ENCODE measurements at places on chromosomes 11 and 22.

GRCh38 chr22:49693848-49694247 lies 133.8 kb downstream of the BRD1 start:
- DNase-seq: no peak

DNA sequence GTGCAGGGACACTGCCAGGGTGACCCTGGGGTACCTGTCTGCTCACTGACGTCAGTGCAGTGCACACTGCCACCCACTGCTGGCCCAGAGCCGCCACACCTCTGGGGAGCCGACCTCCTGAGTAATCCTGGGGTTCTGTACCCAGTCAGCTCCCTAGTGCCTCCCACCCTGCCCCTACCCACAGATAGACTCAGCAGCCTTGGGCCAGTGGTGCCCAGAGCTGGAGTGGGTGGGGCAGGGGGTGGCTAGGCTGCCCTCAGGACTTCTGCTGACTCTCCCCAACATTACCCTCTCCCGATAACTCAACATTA lies 5.8 kb downstream of the NRXN2 start:
- no peak for DNase-seq

- DNase-seq: no peak
Observed at GRCh38 chr22:19066531-19067271, 55.5 kb downstream of the DGCR2 start.

DNA sequence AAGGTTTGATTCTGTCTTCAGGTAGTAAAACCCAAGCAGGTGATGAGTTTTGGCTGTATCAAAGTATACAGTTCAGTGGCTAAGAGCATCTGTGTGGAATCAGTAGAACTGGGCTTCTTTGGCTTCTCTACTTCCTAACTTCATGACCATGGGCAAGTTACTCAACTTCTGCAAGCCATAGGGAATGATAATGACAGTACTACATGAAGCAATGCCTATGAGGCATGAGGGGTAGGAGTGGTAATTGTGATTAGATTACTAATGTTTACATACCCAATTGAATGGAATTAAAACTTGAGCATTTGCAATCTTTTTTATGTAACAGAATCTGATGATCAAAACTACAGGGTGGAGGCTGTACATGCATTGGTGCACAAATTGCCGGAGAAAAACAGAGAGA lies 164.3 kb downstream of the PGR start:
- DNase-seq: no peak

DNA sequence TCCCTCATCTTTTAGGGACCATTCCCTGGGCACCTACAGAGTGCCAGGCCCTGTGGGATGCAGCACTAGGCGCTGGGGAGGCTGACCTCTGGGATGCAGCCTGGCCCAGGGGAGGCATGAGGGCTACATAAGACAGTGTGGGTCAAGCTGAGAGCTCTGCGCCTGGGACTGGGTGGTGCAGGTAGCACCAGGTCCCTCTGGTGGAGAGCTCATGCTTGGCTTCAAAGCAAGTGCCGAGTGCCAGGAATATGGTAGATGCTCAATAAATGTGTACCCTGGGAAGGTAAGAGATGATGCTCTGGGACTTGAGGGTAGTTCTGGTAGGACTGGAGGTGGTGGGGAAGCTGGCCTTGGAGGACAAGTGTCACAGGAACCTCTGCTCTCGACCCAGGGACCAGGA lies 2.0 kb upstream of the MPPED1 start:
- DNase-seq: no peak

GRCh38 chr11:111777094-111778046 lies 11.2 kb upstream of the PPP2R1B start:
- peak; percentile 64 for DNase-seq

- DNase-seq: no peak
Observed at GRCh38 chr11:19697721-19698121, 14.9 kb upstream of the NAV2 start.

DNA sequence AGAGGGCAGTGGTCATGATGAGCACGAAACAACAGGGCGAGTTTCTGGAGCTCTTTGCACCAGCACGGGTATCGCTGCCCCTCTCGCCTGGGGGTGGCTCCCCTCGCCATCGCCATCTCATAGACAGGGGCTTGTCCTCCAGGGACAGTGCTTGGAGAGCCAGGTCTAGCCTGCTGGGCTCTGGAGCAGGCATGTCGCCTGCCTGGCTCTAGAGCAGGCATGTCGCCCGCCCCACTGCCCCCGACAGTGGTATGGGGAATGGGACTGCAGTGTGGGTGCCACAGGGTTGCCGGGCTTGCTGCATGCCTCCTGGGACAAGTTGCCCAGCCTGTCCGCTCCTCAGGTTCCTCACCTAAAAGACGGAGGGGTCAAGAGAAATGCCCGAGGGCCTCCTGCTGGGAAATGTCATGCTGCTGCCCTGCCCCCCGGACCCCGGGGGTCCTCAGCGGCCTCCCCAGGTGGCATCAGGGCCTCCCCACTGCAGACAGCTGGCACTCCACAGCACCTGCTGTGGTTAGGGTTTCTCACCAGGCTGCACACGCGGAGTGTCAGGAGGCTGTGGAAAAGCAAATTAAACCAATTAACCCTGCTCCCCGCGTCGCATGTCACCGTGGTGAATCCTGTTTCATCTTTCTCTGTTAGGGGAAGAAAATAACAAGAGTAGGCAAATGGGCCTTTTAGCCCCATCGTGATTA lies 403.0 kb downstream of the TBC1D22A start:
- DNase-seq: no peak

GRCh38 chr11:85394283-85394682 lies 232.9 kb downstream of the DLG2 start:
- no peak for DNase-seq

DNA sequence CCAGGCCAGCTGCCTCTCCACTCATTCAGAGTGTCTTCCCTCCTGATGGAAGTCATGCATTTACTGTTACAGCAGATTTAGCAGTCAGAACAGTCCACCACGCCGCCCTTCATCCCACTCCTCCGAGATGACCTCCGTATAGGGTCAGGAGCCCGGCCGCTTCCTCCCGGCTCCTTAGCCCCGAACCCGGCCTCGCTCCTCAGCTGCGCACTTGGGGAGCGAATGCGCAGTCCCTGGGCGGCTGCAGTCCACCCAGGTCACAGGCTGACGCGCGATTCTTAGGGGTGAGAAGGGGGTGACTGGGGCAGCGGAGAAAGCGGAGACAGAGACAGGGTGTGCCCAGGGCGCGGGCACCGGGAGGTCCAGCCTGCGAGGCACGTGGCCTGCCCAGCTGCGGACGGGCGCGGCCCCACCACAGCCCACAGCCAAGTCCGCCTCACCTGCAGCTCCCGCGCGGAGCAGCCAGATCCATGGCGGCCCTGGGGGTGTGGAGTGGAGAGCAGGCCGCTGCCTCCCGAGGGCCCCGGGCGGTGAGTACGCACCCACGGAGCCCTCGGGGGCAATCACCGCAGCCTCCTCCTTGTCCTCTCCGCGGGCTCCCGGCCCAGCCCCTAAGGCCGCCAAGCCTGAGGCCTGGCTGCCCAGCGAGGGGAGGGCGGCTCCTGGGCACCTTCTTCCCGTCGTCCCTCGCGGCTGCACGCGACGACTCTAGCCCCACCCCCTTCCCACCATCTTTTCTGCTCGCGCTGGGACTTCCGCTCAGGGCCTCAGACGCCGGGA lies 286.6 kb downstream of the BRD1 start:
- no peak for DNase-seq

DNA sequence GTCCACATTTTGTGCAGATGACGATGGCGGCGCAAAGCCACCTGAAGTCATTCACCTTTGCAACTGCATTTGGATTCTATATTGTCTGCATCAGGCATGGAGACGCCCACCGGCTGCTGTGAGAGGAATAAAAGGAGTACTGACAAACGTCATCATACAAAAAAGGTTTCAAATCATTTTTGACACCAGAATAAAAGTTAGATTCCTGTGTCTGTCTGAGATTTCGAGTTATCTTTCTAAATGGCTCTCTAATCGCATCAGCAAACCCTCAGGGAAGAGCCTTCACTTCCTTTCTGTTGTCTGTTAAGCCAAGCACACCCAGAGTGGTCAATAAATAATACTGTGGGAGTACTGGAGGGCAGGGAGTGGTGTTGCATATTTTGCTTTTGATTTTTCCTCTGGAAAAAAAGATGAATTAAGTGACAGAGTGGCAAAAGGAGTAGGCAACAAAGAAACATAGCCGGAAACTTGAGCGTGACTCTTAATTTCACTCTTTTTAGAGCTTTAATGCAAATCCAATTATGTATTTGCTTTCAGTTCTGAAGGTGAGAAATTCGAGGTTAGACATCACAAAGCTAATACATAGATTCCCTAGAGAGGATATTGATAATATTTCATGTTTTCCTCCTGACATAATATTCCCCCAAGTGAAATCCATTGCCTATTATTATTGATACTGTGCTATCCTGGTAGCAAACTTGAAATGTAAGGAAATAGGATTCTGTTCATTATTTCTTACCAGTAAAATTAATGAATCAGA lies 150.8 kb upstream of the MTMR2 start:
- no peak for DNase-seq

DNA sequence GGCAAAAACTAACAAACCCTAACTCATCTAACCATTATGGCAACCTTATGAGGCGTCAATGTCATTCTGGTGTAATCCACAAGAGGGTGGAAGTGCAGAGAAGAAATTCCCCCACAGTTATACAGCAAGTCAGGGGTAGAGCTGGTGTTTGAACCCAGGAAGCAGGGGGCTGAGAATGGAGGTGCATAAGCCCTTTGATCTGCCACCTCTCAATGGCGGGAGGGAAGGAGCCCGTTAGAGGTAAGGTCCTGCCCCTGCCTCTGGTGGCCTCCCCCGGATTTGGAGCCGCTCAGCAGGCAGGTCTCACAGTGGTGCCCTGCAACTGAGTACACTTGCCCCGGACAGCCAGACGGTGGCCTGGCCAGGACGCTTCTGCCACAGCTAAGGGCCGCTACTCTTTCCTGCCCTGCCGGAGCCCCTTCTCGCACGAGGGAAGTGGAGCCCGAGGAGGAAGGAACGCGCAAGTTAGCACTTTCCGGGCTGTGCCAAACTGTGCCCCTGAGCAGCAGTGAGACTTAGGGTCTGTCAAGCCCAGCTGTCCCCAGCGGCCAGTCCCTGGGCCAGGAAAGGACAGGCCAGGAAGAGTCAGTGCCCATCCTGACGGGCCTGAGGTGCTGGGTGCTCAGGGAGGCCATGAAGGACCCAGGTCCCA lies 1.1 kb downstream of the FXYD2 start:
- no peak for DNase-seq

DNA sequence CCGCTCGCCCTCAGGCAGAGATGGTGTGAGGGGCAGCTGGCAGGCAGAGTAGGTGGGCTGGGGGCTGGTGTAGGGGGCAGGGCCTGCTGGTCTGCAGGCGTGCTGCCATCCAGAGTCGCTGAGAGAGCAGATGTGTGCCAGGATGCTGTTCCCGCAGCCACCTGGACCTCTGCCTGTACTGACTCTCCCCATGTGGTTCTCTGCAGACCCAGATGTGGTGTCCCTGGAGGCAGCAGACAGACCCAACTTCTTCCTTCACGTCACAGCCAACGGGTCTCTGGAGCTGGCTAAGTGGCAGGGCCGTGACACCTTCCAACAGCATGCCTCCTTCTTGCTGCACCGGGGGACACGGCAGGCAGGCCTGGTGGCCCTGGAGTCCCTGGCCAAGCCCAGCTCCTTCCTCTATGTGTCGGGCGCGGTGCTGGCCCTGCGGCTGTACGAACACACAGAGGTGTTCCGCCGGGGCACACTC lies 58.6 kb downstream of the OTOG start:
- no peak for DNase-seq

DNA sequence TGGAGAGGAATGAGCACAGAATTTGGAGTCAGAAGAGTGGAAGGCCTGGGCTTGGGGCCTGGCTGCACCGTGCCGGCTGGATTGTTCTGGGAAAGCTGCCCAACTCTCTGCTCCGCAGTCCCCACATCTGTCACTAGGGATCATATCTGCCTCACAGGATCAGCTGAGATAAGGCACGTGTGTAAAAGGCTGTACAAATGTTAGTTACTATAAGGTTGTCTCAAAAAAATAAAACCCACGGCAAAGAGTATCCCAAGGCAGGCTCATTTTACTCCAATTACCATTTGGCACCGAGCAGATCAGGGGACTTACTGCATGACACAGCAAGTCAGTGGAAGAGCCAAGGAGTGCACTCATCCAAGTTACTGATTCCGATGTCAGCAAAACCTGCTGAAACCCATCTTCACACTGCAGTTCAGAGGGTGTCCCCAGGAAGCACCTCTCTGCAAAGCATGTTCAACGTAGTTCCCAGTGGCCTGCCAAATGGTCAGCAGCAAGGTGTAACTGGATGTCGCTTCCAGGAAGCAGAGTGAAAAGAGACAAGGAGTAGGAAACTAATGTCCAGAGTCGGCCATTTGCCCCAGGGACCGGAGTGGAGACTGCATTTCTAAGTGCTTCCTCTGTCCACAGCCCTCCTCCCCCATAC lies 18.1 kb upstream of the MRTFA start:
- DNase-seq: no peak

DNA sequence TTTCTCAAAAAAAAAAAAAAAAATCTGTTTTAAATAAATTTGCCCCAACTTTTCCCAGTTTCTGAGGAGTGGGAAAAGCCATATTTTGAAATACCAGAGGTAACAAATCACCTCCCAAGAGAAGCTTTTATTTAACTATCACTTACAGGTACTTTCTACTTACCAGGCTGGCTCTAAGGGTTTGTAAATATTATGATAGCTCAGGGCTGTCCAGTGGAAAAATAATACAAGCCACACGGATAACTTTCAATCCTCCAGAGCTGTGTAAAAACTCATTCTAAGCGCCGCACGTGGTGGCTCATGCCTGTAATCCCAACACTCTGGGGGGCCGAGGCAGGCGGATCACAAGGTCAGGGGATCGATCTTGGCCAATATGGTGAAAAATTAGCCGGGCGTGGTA lies 5.6 kb upstream of the SEC14L4 start:
- DNase-seq: no peak

DNA sequence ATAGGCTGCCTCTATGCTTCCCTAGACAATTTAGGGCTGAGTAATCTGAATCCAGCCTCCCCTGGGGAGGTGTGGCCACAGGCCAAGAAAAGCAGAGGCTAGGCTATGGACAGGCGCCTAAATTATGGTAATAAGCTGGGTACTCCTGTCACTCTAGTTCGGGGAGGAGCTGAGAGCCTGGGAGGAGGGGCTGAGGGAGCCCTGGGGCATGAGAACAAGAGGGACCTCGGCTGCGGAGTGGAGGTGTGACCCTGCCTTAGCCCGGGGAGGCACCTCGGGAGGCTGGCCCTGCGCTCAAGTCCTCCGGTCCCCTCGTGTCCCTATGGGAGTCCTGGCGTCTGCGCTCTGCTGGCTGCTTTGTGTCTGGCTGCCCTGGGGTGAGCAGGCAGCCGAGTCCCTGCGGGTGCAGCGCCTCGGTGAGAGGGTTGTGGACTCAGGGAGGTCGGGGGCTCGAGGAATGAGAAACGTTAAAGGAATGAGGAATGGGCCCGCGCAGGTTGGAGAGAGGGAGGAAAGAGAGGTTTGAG lies at the start of gene OTOG:
OTOG (plus strand) TSS at position 209 of the 527 bp plus-strand sequence; CDS start at position 323, 114 bp downstream.
- DNase-seq: peak; percentile 72

- no peak for DNase-seq
Observed at GRCh38 chr11:4019891-4020290, 74.7 kb upstream of the RRM1 start.

GRCh38 chr11:104678408-104678807 lies 219.9 kb downstream of the CASP12 start:
- no peak for DNase-seq

DNA sequence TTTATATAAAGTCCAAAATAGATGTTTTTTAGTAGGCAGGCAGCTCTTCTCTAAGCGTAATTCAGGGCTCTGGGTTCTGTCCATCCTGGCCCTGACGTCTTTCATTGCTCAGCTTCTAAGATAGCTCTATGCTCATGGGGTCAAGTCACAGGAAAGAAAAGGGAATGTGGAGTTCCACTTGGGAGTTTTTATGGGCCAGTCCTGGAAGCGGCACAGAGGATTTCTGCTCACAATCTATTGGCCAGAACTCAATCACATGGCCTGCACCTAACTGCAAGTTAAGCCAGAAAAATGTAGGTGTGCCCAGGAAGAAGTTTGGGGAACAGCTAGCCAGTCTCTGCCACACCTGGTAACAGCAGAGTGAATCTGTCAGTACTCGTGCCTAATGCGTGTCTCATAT lies 7.4 kb upstream of the ZBTB16 start:
- no peak for DNase-seq
